ENCODE measurements at places on chromosomes 7 and 10.
A peak's percentile ranks its signal among the peaks of the same experiment; 100 is the strongest.

DNA sequence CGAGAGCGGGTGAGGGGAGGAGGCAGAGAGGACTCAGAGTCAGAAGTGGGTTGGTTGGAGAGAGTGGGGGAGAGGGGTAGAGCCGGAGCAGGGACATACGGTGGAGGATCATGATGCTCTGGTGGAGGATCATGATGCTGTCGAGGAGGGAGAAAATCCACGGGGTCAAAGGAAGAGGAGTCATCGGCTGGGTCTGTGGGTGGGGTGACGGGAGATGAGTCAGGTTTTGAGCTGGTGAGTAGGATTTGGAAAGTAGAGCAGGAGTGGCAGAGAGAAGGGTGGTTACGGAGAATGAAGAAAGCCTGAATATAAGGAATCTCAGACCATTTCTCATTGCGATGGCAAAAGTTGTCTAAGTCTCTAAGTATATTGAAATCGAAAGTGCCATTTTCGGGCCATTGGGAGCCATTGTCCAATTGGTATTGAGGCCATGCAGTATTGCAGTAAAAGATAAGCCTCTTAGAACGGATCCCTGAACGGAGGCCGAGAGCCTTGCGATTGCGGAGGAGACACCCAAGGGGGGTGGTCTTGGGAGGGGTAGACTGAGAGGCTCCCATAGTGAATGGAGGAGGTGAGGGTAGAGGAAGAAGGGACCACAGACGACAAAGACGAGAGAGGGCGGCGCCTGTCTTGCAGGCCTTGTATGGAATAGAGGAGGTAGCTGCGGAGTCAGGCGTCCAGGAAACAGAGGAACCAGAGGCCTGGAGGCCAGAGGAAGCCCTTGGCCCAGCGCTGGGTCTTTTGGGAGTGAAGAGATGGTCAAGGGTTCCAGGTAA lies 23.8 kb downstream of the SCIN start:
- no peak for DNase-seq

GRCh38 chr7:150959739-150960734 lies 18.1 kb downstream of the KCNH2 start:
- DNase-seq, result no peak

GRCh38 chr7:17307000-17307399 lies 8.5 kb downstream of the AHR start:
- no peak for DNase-seq

DNA sequence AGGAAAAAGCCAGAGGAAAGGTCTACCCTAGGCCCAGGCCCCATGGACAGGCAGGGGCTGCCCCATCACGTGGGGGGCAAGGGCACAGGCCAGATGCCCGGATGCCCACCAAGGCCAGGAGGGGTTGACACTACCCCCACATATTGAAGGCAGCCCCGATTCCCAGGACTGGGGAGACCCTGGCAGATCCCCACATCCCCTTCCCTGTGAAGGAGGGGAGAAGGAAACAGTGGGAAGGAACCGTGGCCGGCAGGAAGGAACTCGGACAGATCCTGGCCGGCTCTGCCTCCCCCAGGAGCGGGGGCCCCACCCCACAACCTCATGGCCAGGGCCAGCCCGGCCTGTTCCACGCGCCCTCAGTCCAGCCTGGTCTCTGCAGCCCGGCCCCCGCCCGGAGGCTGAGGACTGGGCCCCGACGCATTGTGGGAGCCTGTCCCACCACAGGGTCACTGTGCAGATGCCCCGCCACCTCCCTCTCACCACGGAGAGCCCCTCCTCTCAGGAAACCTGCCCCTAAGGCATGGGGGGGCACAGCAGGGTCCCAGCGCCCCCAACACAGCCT lies 41.3 kb downstream of the PAPOLB start:
- no peak for DNase-seq

GRCh38 chr10:119315128-119316001 lies 108.0 kb downstream of the GRK5 start:
- peak; percentile 74 for DNase-seq

DNA sequence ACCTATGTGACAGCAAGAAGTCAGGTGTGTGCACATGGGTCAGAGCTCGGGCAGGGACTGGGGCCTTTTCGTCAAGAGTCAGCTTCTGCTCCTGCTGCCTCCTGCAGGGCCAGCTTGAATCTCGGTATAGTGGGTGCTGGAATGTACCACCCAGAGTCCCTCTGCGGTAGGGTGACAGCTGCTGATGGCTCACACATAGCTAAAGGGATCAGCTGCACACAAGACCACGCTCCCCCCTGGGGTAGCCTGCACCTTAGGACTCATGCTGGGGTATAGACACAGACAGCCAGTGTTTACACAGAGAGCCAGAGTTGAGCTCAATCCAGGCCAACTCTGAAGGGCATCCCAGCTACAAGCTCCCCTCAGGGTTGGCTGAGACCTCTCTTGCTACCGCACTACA lies 14.0 kb upstream of the COL13A1 start:
- DNase-seq, result no peak

- peak; percentile 77 for DNase-seq
Observed at GRCh38 chr10:80509403-80510161, 28.1 kb upstream of the SH2D4B start.

DNA sequence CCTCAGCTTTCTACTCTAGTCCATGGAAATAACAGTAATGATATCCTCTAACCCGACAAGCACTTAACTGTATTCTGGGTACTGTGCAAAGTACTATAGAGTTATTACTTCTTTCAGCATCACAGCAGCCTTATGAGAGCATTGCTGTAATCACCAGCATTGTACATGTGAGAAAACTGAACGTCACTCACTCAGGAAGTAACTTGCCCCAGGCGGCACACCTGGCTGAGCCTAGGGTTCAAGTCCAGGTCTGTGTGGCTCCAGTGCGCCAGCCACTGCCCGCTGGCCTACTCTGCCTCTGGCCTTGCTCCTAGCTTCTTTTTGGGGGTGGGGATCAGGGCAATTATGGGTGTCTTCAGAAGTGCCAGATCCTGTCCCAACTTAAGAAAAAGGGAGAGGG lies 50.5 kb downstream of the ZMIZ1 start:
- no peak for DNase-seq

DNA sequence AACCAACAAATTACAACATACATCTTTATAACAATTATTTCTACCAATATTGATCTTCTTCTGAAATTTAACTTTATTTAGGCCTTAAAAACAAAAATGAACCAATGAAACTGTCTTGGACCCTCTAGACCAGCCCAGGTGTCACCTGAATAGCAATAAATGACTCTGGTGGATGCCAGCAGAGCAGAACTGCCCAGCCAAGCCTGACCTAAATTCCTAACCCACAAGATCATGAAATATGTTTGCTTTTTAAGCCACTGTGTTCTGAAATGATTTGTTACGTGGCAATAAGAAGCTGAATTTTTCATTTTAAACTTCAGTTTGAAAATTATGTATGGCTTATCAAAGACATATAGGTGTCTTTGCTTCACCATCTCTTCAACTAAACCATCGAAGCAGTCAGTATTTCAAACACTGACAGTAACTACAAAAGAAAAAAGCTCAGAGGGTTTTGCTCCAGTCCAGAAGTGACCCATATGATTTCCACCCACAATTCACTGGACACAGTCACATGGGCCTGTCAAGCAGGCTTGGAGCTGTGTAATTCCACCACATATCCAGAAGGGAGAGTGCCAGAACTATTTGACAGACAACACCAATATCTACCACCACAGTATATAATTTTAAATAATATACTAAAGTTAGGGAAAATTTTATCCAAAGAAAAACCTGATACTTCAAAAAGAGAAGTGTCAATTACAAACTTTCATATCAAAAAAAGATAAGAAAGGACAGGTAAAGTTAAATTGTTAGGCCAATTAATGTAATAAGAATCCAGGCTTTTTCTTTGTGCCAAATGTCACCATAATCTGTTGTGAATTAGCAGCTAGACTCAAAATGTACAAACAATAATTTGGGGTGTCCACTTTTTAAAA lies 94.5 kb downstream of the KMT2C start:
- DNase-seq, result no peak

DNA sequence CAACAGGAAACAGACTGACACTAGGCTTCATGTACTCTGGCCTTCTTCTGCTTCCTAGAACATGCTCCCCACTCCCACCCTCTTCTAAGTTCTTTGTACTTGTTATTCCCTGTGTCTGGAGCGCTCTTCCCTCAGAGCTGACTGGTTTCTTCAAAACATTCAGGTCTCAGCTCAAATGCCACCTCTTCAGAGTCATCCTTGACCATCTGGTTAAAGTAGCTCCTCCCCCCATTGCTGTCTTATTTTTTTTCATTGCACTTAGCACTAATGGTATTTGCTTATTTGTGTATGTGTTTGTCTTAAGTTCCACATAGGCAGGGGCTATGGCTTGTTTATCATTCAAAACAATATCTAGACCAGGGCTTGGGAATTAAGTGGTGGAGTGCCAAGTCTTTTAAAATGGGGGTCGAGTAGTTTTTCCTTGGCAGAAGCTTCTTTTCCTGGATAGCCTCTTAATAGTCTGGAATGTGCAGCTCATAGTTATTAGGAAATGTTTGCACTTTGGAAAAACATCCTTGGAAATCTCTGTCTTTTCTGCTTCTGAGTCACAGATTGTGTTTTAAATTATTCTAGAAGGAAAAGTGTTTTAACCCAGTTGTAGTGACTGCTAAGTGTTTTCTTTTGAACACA lies 60.0 kb downstream of the RALA start:
- no peak for DNase-seq

GRCh38 chr10:60760711-60761210 lies 17.5 kb upstream of the CDK1 start:
- DNase-seq, result no peak

GRCh38 chr10:121355161-121355560 lies 243.1 kb downstream of the FGFR2 start:
- no peak for DNase-seq

DNA sequence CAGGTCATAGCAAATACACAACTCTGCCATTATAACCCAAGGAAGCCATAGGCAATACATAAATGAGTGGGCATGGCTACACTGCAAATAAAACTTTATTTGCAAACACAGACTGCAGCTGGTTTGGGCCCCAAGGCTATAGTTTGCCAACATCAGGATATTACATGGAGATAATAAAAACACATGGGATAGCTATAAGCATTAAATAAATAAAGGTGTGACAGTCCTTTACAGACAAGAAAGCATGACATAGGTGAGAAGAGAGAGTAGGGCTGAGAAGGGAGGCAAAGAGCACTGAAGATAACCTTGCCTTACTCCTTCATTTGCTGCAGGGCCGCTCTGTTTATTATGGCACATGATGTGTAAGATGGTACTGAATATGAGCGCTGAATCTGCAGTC lies 135.1 kb upstream of the GHITM start:
- no peak for DNase-seq

DNA sequence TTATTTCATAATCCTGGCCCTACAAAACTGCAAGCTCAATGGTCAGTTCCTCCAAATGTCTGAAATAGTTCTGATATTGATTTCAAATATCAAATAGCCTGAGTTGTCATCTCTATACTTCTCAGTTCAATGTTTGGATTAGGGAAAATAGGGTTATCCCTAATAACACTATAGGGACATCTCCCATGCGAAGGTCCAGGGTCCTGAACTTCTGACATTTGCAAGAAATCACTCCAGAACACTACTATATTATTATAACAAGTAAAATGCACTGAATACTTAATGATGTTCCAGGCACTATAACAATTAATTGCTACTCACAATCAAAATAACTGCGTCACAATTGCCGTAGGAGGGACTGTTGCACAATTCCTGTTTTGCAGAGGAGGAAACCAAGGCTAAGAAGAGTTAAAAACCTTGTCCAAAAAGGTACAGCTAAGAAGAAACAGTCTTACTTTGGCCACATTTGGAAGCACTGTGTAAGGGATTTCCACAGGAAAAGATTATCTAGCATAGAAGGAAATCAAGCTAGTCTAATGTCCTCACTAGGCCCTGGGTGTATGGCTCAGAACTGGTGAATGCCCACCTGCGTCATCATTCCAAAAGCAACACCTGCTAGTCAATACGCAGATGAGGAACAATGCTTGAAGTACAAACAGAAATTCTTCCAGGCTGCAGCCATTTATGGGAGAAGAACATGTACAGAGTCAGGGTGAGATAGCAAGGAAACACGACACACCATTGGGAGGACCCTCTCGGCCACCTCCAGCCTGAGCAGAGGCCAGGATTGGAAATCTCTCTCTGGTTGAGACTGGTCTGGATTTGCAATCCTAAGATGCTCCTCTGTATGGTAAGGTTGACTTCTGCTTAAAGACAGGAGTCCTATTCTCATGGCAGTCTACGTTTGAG lies 48.3 kb downstream of the ABLIM1 start:
- DNase-seq, result no peak

DNA sequence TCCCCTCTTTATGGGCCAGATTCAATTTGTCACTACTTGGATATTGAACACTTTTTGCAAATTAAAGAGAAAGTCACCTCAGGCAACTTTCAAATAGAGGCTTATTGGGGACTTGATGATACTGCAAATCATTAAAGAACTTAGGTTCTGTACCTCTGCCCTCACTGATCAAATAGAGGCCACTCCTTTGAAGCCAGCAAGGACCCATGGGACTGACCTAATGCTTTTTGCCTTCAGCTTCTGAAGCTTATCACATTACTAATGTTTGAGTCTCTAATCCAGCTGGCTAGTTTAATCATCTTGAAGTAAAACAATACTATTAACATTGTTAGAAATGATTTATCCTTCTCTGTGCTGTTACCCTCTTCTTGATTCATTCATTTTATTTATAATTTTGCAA lies 93.0 kb upstream of the ZNF800 start:
- DNase-seq, result no peak

DNA sequence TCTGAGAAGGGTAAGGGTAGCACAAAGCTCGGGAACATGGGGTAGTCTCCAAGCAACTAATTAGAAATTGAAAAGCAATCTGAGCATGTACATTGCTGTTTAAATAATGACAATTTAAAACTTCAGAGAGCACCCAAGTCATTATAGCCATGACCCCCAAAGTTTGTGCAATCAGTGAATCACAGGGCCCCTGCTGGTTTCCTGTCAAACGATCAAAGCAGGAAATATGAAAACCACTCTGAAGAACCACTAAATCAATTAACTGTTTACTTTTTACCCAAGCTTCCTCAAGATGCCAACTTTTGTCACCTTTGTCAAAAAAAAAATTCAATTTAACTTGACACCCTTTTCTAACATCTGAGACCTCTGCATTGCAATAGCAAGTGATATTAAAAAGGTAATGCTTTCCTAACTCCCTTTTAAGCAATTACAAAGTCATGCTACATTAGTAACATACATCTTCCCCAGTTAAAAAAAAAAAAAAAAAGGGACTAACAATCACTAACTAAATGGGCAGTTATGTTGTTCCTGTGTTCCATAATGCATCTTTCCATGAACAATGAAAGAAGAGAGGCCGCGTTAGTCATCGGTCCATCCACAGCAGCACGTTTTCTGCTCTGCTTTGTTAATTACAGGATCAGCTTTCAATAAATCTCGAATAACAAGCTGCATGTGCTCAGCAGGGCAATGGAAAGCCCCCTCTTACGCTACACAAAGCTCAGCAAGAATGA lies 80.6 kb downstream of the ETV1 start:
- DNase-seq, result no peak

All from brain pericyte (primary cell).